ENCODE measurements at places on chromosomes 3 and 15.

DNA sequence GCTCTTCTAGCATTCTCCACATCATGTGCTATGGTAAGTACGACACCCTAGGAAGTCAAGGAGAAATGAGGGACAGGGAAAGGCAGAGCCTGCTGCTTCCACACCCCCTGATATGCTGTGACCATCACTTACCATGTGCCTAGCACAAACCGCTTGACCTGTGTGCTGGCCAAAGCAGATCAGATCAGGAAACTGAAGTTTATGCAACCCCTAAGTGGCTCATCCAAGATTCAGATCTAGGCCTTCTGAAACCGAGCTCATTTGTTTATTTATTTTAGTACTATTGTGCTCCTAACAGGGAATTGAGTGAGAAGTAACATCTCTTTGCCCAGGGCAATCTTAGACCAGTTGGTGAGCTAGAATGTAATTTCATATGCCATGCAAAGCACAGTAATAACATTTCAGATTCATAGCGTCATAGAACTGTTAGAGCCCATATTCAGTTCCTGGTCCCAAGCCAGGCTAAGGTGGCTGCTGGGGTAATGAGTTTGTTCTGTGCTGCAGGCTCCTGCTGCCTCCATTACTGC, at the start of gene RTP2:
RTP2 (minus strand) TSS at position 51 of the 527 bp plus-strand sequence. CDS start 429 bp downstream, outside the sequence.
- DNase-seq: no peak

GRCh38 chr3:126438186-126438585, 37.5 kb downstream of the ZXDC start:
- DNase-seq: no peak

- DNase-seq: peak; percentile 8
Observed at GRCh38 chr3:15476378-15476777, 45.1 kb downstream of the COLQ start.

- no peak for DNase-seq
Observed at GRCh38 chr15:21261396-21261964, 178.8 kb downstream of the POTEB3 start.

DNA sequence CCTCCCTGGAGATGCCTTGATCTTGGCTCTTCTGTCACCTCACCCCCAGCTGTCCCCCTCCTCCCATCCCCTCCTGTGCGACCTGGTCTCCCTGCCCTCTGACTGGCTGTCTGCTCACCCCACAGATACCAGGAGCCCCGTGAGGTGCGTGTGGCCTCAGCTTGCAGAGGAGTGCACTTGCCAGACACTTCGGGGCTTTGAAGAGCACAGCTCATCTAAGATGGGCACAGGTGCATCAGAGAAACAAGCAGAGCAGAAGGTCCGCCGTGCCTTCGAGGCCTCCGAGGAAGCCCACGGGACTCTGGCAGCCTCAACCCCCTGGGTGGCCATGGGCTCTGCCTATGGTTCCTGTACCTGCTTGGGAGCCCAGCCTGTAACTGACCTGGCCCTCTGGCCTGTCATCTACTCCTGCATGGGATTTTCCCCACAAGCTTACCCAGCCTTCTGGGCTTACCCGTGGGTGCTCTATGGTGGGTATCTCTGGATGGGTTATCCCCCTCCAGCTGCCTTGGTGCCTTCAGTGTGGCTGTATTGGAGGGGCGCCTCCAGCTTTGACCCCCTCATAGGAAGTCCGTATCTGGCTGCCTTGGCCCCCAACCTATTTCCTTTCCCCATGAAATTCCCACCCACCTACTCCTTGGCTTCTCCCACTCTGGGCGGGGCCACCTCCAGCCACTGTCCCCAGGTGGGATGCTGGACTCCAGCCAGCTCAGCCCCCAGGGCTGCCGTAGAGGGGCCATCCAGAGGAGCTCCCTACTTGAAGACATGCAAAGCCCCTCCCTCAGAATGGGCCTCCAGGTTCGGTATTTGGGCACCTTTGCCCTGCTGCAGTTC, 3.8 kb downstream of the PRR23E start:
- no peak for DNase-seq

- DNase-seq: no peak
Observed at GRCh38 chr3:58116985-58117384, 93.8 kb downstream of the DNASE1L3 start.

DNA sequence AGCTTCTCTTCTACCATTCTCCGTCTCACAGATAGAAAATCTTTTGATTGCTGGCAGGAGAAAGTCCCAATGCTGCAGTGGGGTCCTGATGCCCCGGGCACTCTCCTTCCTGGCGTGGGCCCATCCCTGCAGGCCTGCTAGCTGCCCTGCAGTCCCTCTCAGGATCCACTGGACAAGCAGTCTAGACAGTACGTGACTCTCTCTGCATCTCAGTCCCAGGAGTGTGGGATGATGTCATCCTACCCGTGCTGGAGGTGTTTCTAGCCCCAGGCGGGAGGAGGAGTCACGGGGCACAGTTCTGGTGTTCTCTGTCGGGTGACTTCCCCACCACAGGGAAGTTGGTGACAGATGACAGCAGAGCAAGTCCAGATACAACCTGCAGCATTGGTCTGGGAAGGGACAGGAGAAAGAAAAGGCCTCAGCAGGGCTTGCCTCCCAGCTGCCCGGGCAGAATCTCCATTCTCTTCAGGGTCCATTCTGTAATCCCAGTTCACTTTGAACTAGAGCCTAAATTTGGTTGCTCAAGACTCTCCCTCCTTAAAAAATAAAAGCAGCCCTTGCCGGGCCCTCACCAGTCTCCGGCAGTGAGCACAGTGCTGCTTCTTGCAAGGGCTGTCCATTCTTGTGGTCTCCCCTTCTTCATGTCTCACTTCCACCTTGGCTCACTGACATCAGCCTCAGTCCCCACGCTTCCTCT, 30.6 kb downstream of the SLC28A1 start:
- DNase-seq: peak; percentile 85

GRCh38 chr15:52527911-52528563, 643 bp downstream of the MYO5A start:
- peak; percentile 18 for DNase-seq

DNA sequence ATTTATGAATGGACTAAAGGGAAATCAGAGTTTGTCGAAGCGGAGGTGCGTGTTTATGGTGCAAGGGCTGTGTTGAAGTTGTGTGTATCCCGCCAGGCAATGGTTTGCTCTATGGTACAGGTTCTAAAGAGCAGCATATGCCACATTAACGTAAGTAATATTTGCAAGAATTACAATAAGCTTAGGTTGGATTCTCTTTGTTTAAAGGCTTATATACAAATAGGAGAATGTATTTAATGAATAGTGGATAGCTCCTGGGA, 800 bp downstream of the EPHA3 start:
- no peak for DNase-seq

- DNase-seq: no peak
Observed at GRCh38 chr15:91528801-91529200, 324.7 kb upstream of the SLCO3A1 start.

DNA sequence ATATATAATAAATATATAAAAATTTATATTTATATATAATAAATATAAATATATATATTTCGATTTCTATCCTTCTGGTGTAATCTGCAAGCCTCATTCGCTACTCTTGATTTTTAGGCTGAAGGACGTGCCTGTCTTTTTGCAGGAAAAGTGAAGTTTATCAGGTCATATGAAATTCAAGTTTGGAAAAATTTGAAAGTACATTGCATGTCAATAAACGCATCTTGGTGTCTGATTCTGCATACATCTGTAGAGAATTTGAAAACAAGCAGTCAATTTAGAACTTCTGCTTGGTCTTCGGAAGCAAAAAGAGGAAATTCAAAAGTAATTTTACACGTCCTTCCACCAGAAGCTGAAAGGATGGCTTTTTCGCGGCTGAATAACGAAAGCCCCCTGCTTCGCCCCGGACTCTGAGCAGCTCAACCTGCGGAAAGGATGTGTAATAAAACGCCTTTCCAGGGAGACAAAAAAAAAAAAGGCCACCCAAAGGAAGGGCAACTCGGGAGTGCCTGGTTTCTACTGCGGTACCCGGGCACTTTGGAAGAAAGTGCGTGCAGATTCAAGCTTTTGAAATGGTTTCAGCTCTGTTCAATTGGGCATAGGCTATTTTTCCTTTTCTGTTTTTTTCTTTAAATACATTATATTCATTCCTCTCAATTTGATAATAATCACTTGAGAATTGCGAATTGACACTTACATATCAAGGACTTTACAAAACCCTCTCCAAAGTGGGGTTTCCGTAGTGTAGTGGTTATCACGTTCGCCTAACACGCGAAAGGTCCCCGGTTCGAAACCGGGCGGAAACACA, 1.5 kb upstream of the MYNN start:
- DNase-seq: peak; percentile 75

DNA sequence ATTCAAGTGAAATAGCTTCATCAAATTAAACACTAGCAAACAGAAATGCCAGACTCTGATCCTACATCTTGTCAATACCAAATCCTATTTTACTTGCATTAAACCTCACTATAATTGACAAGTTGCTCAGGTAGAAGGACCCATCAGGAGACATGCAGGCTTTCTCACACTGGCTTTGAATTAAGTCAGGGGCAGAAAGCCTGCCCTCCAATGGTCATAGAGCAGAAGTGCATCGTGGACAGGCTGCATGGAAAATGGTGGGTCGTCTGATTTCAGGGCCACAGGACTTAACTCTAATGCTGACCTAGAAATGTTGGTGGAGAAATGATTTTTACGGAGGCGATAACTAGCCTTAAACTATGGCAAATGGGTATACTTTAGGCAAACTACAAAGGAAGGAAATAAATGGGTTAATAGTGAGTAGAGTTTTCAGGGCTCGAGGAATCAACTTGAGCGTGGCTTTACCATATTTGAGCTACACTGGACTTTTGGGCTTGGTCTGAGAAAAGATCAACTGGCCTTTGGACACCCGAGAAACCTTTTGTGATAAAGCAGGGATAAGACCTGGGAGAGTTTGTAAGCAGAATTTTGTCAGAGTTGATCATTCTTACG, 283.9 kb downstream of the GRM7 start:
- DNase-seq: no peak

- DNase-seq: peak; percentile 5
Observed at GRCh38 chr15:72341361-72341760, 21.4 kb upstream of the CELF6 start.

- DNase-seq: peak; percentile 64
Observed at GRCh38 chr15:32721596-32721995, 3.8 kb downstream of the GREM1 start.

DNA sequence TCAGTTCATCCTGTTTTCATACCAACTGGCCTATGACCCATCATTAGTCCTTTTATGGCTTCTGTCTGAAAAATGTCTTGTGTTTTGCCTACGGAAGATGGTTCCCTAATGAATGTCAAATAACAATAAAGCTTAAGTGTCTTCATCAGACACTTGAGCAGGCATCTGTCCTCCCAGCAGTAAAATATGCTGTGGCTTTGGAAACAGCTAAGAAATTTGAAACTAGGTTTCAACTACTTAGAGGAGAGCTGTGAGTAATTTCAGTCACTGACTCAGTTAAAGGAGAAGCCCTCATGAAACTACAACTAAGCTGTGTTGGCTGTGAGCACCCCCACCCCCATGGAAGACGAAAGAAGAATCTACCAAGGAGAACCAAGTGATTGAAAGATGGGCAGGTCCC, 409.4 kb upstream of the PPP2R3A start:
- DNase-seq: peak; percentile 64

- no peak for DNase-seq
Observed at GRCh38 chr3:14622368-14622767, 29.2 kb upstream of the CCDC174 start.

GRCh38 chr3:25944329-25944728, 154.4 kb downstream of the OXSM start:
- DNase-seq: no peak
